Liver (tissue), 10 donors: ENCODE measurements at places on chromosomes 4 and X. TPM values are rescaled to one million over a fixed set of nuclear protein-coding genes. Genes with fewer than 3 reads are reported as not detected.

Gene ZAR1
- 0.28 TPM for total RNA-seq

Gene USP17L29
- not detected for total RNA-seq

- H3K4me3 ChIP-seq, result no peak overlapping the region
- H3K4me1 ChIP-seq, result no peaks in the 10 kb centered on the region
- H3K27me3 ChIP-seq, result no peaks in the 10 kb centered on the region
- H3K27ac ChIP-seq, result no peak overlapping the region
- no peaks in the 10 kb centered on the region for H3K36me3 ChIP-seq
Measured at GRCh38 chr4:165458471-165458870, 79.7 kb downstream of the CPE start.

- H3K27ac ChIP-seq, result no peak overlapping the region
- H3K27me3 ChIP-seq, result no peaks in the 10 kb centered on the region
- H3K4me3 ChIP-seq, result no peak overlapping the region
- DNase-seq, result no peak
- H3K36me3 ChIP-seq, result no peaks in the 10 kb centered on the region
Measured at GRCh38 chr4:123632693-123633030, 236.1 kb downstream of the SPRY1 start.

DNA sequence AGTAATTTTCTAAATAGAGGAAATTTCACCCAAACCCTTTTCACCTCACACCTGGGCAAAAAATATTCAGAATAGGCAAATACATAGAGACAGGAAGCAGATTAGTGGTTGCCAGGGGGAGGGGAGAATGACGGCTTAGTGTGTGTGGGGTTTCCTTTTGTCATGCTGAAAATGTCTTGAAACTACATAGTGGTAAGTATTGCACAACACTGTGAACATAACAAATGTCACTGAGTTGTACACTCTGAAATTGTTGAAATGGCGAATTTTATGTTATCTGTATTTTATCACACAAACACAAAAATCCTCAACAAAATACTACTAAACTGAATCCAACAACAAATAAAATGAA lies 60.7 kb upstream of the PLAC1 start:
- H3K4me1 ChIP-seq, result no peaks in the 10 kb centered on the region
- no peak overlapping the region for H3K27ac ChIP-seq
- no peaks in the 10 kb centered on the region for H3K27me3 ChIP-seq
- no peaks in the 10 kb centered on the region for H3K36me3 ChIP-seq

GRCh38 chrX:21885568-21885967 lies 29.8 kb downstream of the YY2 start:
- H3K4me1 ChIP-seq, result no peaks in the 10 kb centered on the region
- peaks cover 4% of the 10 kb centered on the region for H3K36me3 ChIP-seq
- H3K27ac ChIP-seq, result no peak overlapping the region
- no peak for DNase-seq
- no peaks in the 10 kb centered on the region for H3K27me3 ChIP-seq
- no peak overlapping the region for H3K4me3 ChIP-seq
